ENCODE measurements at places on chromosomes 5 and 9.

DNA sequence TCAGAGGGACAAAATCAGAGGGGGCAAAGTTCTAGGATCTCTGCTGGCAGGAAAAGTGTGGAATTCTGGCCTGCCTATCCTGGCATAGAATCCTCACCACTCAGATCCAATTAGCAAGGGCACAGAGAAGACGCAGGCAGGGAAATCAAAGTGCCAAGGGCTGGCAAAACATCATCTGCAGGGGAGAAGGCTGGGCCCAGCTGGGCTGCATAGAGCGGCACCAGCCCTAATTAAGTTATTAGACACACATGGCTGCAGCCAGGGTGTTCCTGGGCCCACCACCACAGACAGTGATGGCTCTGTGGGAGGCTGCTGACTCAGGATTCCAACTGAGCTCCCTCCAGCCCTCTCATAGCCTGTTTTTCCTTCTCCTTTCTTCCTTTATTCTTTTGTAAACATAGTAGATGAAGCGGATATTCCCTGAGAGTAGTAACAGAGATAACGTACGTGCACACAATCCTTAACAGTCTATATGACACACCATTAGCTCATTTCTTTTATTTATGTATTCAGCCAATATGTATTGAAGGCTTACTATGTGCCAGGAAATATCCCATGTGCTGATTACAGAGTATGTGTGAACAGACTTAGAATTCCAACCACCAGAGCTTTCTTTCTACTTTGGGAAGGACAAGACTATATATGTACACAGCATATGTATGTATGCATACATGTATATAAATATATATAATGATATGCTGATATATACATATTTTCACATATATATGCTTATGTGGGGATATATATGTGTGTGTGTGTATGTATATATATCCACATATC, 236.1 kb downstream of the ASTN2 start:
- DNase-seq: no peak

GRCh38 chr5:115271295-115272050, 8.8 kb upstream of the PGGT1B start:
- DNase-seq: no peak

DNA sequence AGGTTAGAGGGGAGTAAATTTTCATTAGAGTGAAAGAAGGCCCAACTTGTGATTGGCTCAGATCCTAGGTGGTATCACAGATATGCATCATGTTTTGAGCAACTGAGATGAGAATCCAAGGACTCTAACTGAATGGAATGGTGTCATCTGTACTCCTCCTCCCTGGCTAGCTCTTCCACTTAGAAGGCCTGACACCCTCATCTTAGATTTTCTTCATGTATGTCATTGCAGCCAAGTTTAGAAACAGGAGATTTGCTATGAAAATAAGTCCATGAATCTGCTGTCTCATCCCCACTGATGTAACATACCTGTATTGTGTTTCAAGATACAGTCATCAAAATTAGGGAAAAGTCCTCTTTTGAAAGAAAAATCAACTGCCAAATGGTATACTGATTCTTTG, 54.4 kb downstream of the ITGA1 start:
- DNase-seq: no peak

DNA sequence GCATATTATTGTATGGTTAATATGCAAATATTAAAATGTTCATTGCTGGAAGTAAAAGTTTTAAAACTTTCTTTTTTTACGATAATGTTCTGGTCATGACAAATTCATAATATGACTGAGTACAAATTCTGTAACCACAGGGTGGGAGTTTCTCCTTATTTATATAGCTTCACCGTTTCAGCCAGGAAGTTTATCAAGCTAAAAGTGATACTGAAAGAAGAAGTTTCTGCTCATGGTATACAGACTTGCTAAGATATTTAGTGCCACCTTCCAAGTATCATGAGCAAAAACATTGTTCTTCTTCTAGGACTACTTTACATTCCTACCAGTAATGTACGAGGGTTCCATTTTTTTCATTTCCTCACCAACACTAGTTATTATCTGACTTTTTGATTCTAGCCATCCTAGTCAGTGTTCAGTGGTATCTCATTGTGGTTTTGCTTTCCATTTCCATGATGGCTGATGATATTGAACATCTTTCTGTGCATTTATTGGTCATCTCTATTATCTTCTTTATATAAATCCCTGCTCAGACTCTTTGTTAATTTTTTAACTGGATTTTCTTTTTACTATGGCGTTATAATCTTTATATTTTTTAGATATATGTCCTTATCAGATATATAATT, 94.2 kb upstream of the PRRC1 start:
- DNase-seq: no peak

- no peak for DNase-seq
Measured at GRCh38 chr5:39639618-39640089, 214.9 kb upstream of the DAB2 start.

DNA sequence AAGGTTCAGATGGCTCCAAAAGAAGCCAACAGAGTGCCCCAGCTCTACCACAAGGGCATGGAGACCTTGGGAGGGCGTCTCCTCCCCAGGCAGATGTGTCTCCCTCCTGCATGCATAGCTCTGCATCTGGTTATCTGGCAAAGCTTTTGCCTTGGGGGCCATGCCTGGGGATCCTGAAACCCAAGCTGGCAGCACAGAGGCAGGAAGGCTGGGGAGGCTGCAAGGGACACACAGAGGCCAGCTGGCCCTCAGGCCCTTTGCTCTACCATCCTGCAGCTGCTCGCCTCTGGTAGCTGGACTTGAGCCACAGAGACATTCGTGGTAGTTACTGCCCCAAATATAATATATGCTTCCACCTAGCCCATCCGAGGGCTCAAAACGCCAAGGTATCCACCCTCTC, 3.9 kb downstream of the SEPTIN8 start:
- no peak for DNase-seq

DNA sequence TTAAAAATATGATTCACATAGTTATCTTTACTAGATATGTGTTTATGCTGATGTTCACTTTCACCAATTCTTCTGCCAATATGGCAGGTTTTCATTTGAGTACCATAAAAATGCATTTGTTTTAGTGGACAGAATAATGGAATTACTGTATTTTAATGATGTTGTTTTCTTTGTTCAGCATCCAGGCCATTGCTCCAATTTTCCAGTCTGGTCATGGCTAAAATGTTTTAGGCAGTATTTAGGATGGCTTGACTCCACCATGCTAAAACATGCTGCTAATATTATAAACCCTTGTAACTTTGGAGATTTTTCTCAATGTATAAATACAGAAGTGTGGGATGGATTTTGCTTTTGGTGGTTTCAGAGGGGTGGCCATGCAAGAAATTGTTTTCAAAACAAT, 273.0 kb upstream of the RPS23 start:
- DNase-seq: no peak

- no peak for DNase-seq
Measured at GRCh38 chr9:34783951-34784487, 74.1 kb upstream of the CCL21 start.

DNA sequence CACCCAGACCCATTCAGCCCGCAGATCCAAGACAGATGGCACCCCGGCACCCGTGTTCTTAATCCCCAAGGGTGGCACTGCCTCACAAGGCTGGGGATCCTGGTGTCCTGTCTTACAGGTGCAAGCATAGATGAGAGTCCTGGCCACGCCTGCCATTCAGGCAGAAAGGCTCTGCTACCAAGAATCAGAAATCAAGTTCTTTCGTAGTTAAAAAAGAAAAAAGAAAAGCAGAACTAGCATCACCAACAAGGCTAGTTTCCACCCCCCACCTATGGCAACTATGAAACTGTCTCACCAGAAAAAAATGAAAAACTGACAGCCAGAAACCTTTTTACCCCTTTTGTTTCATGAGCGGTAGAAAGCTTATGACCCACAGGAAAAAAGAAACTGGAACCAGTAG, 170.4 kb downstream of the SYK start:
- no peak for DNase-seq

DNA sequence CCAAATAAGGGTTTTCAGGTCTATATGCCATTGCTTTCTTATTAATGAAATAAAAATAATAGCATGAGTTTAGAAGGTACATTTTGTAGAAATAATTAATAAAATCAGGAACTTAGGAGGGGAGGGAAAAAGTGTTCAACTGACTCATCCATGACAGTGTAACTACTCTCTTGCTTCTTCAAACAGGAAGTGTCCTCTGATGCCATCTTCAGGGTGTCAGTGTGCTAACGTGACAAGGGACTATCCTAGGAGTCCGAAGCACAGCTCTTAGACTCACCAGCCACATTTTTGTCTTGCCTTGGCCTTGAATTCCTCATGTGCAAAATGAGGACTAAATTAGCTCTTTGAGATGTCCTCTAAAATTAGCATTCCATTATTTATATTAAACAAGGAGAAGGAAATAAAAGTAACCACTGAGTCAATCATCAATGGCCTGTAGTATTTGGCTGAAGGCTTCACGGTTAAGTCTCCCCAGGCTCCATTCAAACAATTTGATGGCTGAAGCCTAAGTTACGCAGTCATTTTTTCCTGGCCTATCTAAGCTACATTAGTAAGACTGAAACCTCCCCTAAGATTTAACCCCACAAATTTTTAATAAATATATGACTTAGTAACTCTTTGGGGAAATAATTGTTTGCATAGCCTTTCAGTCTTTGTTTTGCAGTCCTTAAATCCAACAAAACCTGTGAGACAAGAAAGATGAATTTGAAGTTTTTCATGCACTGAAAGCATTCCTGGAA, 151.1 kb downstream of the ARL15 start:
- DNase-seq: no peak

DNA sequence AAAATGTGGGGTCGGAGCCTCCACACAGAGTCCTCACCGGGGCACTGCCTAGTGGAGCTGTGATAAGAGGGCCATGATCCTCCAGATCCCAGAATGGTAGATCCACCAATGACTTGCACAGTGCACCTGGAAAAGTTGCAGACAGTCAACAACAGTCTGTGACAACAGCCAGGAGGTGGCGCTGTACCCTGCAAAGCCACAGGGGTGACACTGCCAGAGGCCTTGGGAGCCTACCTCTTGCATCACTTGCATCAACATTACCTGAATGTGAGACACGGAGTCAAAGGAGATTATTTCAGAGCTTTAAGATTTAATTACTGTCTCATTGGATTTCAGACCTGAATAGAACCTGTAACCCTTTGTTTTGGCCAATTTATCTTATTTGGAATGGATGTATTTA, 614.1 kb upstream of the CDH9 start:
- no peak for DNase-seq

- no peak for DNase-seq
Measured at GRCh38 chr9:107869111-107869510, 379.5 kb upstream of the KLF4 start.

GRCh38 chr9:9942764-9943424, 669.9 kb downstream of the PTPRD start:
- peak; percentile 7 for DNase-seq

DNA sequence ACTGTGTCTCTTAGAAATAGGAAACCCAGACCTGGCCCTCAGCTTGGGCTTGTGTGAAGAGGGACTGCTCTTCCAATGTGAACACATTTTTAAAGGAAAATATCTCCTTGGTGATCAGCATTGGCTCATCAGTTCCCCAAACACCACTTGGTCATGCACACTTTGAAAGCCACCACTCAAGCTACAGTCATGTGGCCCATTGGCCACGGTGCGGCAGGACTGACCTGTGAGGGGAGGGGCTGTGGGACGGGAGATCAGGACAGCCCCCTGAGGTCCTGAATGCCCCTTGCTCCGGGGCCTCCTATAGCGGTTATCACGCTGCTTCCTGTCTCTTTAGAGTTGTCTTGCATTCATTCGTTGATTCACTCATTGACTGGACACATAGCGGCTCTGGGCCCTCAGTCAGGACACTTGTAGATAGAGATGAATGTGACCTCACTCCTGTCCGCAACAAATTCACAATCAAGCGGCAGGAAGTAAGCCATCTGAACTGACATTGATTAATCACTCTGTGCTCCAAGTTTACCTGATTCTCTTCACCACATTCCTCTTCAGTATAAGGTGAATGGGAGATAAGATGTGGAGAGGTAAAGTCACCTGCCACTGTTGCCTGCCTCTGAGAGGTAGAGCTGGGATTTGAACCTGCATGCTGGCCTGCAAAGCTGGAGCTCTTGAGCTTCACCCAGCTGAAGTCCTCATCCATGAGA, 73.1 kb downstream of the COL15A1 start:
- no peak for DNase-seq

GRCh38 chr5:68862560-68862959, 231.3 kb upstream of the SLC30A5 start:
- DNase-seq: no peak

DNA sequence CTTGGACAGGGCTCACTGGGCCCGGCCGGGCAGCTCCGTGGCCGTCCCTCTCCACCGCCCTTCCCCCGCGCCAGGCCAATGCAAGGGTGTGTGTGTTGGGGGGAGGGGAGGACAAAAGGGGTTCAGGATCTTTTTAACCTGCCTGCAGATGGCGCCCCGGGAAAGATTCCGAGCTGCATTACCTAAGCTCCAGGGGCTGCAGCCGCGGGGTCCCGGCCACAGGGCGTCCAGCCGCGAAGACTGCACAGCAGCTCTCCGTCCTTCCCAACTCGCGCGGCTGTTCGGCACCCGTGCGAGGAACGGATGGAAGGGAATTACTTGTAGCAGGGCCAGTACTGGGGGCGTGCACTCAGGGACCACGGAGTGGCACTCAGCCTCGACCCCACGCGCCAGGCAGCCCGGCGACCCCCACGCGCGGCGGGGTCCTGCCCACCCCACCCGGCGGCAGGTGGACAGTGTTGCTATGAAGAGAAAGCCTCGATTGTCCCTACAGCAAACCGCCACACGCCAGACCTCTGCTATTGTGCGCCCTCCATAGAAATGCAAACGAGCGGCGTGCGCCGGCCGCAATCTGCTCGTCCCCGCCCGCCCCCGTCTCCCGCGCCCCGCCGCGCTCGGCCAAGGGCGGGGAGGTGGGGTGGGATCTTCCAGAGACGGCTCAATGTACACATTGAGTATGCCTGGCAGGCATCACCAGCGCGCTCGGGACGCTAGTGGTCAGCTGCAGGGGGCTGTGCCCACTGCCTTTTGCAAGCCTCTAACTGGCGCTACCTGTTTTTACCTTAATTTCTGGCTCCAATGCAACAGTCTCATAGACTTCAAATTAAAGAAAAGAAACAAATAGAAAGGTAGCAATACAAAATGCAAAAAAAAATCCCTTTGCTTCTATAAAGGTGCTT, 796 bp upstream of the GADD45G start:
- DNase-seq: no peak

- no peak for DNase-seq
Measured at GRCh38 chr9:116247791-116248374, 94.3 kb downstream of the PAPPA start.

DNA sequence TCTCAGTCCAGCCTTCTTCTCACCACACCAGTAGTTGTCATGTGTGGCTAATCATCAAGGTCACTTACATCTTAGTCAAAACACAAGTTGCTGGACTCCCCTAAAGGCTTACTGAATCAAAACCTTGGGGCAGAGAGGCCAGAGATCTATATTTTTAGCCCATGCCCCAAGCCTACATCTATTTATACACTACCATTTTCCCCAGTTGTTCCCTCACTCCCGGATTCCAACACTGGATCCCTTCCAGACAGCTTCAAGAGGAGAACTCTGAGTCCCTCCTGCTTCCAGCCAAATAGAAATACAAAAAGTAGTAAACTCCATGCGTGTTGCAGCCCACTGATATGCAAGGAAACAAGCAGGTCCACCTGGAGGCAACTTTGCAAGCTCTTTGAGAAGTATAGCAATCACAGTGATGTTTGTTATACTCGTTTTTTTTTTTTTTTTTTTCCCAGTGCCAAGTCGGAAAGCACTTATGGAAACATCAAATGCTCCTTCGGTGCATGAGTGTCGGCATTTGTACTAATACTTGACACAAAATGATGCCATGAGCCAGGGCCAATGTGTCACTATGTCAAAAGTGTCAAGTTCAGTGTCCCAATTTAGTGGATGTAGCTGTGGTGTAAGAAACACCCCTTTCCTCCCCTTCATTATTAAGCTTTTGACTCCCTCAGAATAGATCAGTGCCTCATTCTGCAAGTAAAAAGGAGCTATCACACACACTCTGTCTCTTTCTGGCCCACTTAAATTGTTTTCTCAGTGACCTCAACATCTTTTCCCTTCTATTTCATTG, 594.2 kb upstream of the SGCD start:
- no peak for DNase-seq
